Fibroblast of skin of abdomen (primary cell): ENCODE measurements at places on chromosomes 2 and 18.

GRCh38 chr2:113056521-113056920 is 2.5 kb upstream of the IL36RN start:
- DNase-seq = no peak

DNA sequence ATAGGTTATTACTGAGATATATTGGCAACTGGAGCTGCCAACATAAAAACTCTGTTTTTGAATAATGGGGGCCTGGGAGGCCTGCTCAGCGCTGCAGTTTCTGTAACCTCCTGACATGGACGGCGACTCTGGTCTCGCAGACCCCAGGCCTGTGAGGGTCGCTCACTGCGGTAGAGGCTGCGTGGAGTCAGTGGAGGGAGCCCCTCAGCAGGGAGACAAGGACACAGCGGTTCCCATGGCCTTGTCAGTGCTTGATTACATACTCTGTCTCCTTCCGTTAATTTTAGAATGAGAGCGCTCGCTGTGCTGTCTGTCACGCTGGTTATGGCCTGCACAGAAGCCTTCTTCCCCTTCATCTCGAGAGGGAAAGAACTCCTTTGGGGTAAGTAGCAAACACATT is 858 bp downstream of the TPO start:
- DNase-seq = no peak

GRCh38 chr2:237171881-237172280 is 86.2 kb downstream of the COPS8 start:
- no peak for DNase-seq

- no peak for DNase-seq
These were observed 21.2 kb downstream of the ADRA2B start for GRCh38 chr2:96095116-96095636.

- DNase-seq = no peak
These were observed 43.4 kb upstream of the ASB18 start for GRCh38 chr2:236307641-236308040.

GRCh38 chr2:120935339-120936313 is 200.0 kb downstream of the GLI2 start:
- peak; percentile 85 for DNase-seq
